ENCODE measurements at places on chromosomes 7 and 10. TPM values are rescaled to one million over a fixed set of nuclear protein-coding genes. Genes with fewer than 3 reads are reported as not detected.
A peak's percentile ranks its signal among the peaks of the same experiment; 100 is the strongest.

DNA sequence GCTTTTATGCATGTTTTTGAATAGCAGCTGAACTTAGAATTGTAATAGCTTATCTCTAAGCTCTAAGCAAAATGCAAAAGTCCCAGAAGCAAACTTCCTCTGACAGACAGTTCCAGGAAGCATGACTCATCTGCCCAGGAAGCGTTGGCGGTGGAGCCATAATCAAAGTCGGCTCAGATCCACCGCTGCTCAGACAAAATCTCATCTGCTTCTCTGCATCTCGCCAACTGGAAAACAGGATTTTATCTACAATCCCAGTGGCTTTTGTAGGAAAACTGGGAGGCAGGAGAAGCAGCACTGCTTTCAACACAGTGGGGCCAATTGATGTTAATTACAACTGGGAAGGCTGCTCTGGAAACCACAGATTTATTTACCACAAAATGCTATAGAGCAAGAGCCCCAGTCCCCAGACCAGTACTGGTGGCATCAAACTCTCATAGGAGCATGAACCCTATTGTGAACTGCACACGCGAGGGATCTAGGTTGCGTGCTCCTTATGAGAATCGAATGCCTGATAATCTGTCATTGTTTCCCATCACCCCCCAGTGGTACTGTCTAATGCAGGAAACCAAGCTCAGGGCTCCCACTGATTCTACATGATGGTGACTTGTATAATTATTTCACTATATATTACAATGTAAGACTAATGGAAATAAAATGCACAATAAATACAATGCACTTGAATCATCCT is 99.9 kb downstream of the CUBN start:
- DNase-seq: peak; percentile 98

The RASA4B gene
- 2.6 TPM for total RNA-seq

DNA sequence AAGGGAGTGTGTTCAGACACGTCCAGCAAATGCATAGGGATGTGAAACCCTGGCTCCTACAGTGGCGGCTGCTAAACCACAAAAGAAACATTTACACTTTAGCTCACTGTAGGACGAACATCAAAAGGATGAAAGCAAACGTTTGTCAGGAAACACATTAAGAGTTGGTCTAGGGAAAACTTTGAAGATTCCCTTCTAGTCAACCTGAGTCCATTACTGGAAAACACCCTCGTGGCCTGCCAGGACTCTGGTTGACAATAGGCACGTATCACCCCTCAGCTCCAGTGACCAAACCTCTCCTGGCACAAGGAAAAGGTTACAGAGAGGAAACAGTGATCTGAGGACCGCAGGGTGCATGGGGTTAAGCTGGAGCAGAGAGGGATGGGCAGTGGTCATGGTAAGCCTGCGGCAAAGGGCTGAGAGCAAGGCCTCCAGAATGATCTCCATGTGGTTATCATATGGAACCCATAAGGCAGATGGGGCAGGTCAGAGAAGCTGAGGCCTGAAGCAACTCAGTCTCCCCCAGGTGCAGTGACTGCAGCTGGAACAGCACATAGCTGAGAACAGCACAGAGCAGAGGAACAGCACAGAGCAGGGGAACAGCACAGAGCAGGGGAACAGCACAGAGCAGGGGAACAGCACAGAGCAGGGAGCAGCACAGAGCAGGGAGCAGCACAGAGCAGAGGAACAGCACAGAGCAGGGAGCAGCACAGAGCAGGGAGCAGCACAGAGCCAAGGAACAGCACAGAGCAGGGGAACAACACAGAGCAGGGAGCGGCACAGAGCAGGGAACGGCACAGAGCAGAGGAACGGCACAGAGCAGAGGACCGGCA is 49.9 kb downstream of the CHST15 start:
- no peak for DNase-seq

The NAT16 gene
- total RNA-seq: not detected

- DNase-seq: peak; percentile 14
Measured at GRCh38 chr10:63866075-63866746, 345.0 kb downstream of the REEP3 start.

DNA sequence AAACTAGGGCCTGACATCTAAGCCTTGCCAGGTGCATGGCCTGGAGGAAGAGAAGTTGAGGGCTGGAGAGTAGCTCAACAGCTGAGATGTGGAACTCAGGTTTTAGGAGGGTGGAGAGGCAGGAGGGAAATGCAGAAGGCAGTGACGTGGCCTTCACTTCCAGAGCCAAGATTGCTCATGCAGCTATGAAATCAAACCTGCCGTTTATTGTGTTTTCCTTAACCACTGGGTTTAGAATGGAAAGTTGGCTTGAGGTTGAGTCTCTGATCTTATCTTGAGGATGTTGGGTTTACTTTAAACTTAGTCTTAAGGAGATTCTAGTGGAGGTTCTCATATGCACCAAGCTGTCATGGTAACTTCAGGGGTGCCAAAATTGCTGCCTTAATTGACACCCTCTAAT is 178.6 kb downstream of the SORCS3 start:
- no peak for DNase-seq

- peak; percentile 83 for DNase-seq
Measured at GRCh38 chr10:14604181-14605142, 170.2 kb downstream of the FAM107B start.

DNA sequence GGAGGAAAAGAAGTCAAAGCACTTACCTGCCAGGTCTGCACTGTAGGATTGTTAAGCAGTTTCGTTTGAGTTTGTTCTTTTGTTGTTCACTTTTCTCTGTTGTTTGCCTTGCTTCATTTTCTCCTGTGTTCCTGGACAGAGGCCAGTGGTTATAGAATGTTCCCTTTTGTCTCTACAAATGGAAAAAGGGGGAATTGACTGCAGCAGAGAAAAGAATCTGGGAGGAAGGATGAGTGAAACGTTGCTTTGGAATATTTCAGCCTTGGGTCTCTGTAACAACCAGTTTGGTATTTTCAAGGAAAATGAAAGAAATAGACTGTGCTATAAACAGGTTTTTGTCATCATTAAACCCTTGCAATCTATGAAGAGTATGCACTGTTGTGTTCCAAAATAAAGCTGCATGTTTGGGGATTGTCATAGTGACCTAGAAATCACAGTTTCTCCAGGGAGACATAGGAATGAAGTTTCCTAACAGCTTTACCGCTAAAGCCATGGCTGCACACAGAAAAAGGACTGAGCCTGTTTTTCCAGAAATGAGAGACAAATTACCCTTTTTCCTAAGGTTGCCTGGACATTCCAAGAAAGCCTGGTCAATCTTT is 60.8 kb upstream of the HABP2 start:
- DNase-seq: no peak

GRCh38 chr7:116499168-116500077 is at the start of gene CAV2:
Gene CAV2 (plus strand): TSS chr7:116499738. CDS start chr7:116499782, 44 bp downstream.
- peak; percentile 81 for DNase-seq

GRCh38 chr7:79298145-79298760 is 155.2 kb downstream of the MAGI2 start:
- DNase-seq: peak; percentile 24

All from dermis microvascular lymphatic vessel endothelial cell (primary cell).